ENCODE measurements at places on chromosomes 4 and X.

- DNase-seq, result no peak
Observed at GRCh38 chr4:113979905-113980615, 613 bp upstream of the ARSJ start.

DNA sequence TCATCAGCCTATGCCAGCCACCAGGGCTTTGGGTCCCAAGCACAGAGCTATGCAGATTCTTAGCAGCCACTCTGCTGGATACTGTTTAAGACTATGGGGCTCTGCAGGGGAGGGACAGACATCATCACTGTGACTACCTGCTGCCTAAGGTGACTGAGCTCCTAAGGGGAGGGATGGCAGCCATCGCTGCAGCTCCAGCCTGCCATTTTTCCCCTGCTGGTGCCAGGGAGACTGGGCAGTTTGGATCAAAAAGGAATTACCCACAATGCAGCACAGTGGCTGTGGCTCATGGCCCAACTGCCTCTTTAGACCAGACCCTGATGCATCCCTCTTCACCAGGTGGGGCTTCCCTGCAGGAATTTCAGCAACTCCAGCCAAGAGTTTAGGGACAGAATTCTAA, 28.6 kb upstream of the INPP4B start:
- DNase-seq, result no peak

GRCh38 chr4:138298431-138298830, 56.3 kb upstream of the SLC7A11 start:
- no peak for DNase-seq

DNA sequence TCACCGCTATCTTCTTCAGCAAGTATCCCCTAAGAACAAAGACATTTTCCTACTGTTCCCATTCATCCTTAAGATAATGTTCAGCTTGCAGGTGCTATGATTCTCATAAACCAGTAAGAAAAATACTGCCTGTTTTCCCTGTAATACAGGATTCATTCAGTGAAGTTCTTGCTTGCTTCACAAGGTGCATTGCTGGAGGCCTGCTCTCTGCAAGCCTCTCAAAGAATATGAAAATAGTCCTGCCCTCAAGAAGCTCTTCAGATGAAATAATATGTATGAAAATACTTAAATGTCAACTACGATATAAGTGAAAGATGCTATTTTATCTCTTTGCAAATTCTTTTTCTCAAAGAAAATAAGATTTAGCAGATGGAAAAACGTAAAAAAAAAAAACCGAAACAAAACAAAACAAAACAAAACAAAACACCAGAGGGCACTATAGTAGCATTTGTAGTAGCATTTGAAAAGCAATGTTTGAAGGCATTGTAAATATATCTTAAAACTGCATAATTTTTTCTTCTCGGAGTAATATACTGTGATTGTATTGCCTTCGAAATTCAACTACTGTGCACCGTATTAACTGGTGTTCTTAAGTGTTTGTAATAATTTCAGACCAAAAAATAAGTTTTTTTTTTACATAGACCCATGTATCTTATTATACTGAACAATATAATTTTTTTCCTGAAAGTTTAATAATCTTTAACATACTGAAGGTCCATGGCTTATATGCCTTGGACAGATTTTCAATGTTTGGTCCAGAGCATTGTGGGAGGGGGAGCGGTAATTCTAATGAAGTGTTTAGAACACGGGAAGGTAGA, 26.0 kb downstream of the ADH4 start:
- no peak for DNase-seq

DNA sequence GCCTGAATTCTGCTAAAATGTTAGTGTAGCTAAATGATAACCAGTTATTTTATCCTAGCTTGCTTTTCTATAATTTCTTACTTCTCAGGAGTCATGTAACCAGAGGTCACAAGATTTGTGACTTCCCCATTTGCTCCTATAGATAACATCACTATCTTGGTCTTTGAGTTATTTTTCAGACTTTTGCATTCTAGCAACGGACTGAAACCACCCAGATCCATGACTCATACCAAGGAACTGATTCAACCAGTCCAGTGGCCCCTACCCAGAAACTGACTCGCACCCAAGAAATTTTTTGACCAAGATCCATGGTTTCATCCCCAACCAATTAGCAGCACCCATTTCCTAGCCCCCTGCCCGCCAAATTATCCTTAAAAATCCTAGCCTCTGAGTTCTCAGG, 50.0 kb downstream of the IQCM start:
- DNase-seq, result no peak

GRCh38 chr4:91089178-91089577, 962.0 kb downstream of the CCSER1 start:
- DNase-seq, result no peak

DNA sequence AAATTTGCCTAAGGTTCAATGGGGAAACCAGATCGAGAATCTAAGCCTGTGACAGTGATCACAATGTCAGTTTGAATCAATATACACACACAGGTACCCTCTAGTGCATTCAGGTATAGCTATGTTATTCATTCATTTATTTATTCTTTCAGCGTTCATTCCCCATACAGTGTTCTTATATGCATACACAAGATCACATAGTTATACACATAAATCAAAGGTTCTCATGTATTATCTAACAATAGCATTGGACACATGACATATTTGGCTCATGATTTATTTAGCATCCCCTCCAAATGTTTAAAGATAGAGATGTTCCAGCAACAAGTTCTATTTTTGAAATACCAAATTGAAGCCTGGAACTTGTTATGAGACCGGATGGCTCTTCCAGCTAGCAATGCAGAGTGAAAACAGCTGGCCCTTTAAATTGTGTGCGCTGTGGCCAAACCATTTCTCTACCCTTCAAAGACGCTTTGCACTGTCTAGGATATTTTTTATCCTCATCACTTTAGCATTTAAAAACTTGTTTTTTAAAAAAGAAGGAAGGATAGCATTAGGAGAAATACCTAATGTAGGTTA, 131.0 kb downstream of the ATXN3L start:
- DNase-seq, result no peak

DNA sequence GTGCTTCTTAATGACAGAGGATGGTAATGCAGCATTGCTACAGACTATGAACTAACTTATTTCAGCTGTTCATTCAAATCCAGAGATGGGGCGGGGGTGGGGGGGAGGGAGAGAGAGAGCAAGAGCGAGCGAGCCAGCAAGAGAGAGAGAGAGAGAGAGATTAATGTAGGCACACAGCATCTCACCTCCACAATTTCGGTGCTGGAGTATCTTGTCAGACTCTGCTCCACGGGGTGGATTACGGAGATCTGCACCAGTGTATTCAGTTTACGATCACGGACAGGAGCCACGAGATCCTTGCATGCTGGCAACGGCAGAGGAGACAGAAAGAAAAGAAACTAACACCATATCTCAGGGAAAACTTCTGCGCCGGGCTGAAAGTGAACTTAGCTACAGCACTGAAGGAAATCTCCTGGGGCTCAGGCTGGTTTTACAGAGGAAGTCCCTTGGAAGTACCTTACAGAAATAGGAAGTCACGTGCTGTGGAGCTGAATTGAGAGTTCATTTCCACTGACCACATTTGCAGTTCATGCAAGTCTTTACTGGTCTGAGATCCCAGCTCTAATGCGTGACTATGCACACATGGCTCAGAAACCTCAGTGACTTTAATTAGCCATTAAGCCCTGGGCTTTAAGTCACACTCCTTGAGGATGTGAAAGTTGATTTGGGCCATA, 440.9 kb downstream of the INPP4B start:
- DNase-seq, result no peak

- DNase-seq, result no peak
Observed at GRCh38 chr4:30720021-30720660, at the start of gene PCDH7. PCDH7 (plus strand) TSS chr4:30720369; CDS start chr4:30721423, 1,054 bp downstream.

DNA sequence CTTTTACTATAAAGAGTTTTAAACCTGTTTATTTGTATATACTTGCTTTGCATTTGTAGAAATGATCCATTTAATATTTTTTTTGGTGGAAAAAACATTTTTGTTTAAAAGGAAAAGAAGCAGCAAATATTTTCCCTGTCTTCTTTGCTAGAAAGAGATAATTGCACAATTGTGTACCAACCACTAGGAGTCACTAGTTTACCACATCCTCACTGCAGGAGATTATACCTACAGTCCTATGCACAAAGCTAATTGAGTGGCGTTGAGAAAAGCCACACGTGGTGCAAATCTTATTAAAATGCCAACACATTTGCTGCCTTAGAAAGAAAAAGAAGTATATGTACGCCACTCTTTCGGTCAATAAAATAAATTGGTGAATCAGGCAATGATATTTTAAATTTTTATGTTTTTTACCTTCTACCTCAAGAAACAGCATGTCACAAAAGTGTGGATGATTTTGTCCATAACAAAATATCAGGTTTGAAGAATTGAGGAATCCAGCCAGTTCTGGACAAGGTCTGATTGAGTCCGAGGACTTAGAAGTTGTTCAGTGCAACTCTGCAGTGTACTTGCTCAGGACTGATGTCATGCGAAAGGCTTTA, 102.9 kb downstream of the GRXCR1 start:
- no peak for DNase-seq

- no peak for DNase-seq
Observed at GRCh38 chr4:53852343-53852742, 212.1 kb downstream of the CHIC2 start.

- no peak for DNase-seq
Observed at GRCh38 chr4:84235126-84235944, 263.8 kb downstream of the NKX6-1 start.

GRCh38 chr4:21879187-21879586, 69.4 kb downstream of the KCNIP4 start:
- DNase-seq, result no peak

GRCh38 chr4:100100985-100101384, 89.3 kb downstream of the DDIT4L start:
- no peak for DNase-seq

- no peak for DNase-seq
Observed at GRCh38 chr4:42626629-42627146, 30.2 kb downstream of the ATP8A1 start.

DNA sequence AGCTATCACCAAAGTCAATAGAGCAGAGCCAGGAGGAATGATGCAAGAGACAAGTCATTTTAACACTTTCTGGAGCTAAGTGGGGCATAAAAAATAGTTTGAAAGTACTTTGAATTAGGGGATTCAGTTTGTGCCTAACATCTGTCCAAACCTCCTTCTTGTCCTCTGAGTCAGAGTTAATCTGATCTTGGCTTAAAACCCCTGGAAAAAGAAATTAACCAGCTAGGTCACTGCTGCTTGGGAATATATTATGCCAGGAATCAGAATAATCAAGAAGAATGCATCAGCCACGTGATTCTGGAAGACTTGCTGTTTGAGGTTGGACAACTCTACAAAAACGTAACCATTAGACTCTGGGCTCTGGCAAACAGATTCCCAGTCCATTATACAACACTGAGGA, 45.3 kb upstream of the EDA2R start:
- no peak for DNase-seq

DNA sequence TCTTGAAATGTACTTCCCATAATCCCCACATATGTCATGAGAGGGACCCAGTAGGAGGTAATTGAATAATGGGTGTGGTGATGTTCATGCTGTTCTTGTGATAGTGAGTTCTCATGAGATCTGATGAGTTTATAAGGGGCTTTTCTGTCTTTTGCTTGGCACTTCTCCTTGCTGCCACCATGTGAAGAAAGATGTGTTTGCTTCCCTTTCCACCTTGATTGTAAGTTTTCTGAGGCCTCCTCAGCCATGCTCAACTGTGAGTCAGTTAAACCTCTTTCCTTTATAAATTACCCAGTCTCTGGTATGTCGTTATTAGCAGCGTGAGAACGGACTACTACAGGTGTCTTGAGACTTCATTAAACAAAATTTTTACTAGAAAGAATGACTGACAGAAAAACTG, 323.2 kb downstream of the BMPR1B start:
- DNase-seq, result no peak

GRCh38 chr4:95517576-95518345, 31.0 kb downstream of the UNC5C start:
- no peak for DNase-seq

DNA sequence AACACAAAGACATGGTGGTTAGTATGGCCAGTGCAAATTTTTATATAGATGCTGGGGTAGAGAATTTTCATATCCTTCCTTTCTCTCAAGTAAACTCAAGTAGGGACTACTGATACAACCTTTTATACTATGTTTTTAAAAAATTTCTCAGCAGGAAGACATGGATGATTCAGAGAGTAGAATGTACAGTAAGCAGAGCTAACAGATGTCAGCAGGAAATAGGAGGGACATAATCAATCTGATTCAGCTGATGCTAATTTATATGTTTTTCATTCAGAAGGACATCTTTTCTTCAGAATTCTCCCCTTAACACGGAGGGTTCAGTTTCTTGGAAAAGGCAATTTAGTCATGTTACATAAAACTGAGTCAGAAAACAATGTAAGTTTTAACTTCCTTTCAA, 95.4 kb downstream of the GRIA2 start:
- DNase-seq, result no peak

DNA sequence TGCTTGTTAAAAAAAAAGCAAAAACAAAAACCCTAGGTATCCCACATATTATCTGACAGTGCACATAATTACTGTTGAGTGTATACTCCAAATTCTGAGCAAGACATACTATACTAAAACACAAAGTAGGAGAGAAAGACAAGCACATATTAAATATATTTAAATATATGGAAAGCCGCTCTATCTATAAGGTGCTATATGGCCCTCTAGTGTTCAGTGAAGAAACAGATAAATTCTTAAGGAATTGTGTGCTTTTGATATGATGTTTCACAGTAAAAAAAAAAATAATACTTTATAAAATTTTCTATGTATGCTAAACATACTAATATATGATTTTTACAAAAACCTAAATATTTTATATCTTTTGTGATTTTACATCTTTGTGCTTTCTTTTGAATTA, 137.8 kb downstream of the FBXW7 start:
- DNase-seq, result no peak

- no peak for DNase-seq
Observed at GRCh38 chr4:184293552-184293951, 75.9 kb upstream of the ENPP6 start.

- DNase-seq, result no peak
Observed at GRCh38 chr4:94304365-94304971, 38.2 kb downstream of the HPGDS start.

DNA sequence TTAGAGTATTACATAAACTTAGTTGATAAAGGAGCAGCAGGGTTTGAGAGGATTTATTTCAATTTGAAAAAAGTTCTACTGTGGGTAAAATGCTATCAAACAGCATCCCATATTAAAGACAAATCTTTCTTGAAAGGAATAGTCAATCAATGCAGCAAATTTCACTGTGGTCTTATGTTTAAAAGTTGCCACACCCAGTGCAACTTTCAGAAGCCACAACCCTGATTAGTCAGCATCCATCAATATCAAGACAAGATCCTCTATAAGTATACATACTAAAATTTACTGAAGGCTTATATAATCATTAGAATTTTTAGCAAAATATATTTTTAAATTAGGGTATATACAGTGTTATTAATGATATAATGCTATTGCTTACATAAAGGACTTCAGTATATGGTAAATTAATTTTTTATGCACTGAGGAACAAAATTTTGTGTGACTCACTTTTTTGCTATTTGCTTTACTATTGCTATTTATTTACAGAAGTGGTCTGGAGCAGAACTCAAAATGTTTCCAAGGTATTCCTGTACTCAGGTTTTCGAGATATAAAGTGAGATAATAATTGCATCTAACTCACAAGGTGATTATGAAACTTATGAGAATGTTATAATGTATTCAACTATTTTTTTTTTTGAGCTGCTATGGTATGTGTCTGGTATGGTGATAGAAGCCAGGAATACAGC, 1127.6 kb downstream of the ADGRL3 start:
- no peak for DNase-seq
